ENCODE measurements at places on chromosomes 7 and 10. TPM values are rescaled to one million over a fixed set of nuclear protein-coding genes. Genes with fewer than 3 reads are reported as not detected.

CCDC3 gene
- total RNA-seq: 0.07 TPM

CYP2W1 gene
- total RNA-seq: not detected

IDI1 gene
- 50.0 TPM for total RNA-seq

PTPN12 gene
- total RNA-seq: 18.0 TPM

AKR1C8 gene
- total RNA-seq: 0.23 TPM

FAM25G gene
- total RNA-seq: not detected

LRMDA gene
- total RNA-seq: not detected

NODAL gene
- 0.09 TPM for total RNA-seq

GOT1 gene
- 23.3 TPM for total RNA-seq

STEAP1B gene
- total RNA-seq: 0.18 TPM

CCNY gene
- total RNA-seq: 61.3 TPM

OR13A1 gene
- not detected for total RNA-seq

ZCWPW1 gene
- 1.9 TPM for total RNA-seq

ABCB4 gene
- not detected for total RNA-seq

FAM221A gene
- total RNA-seq: 3.6 TPM

HECW1 gene
- not detected for total RNA-seq

INMT gene
- total RNA-seq: 0.89 TPM

PAPOLB gene
- total RNA-seq: not detected

CHST12 gene
- total RNA-seq: 59.6 TPM

SFRP4 gene
- total RNA-seq: not detected

CRPPA gene
- 1.2 TPM for total RNA-seq

TAS2R41 gene
- total RNA-seq: not detected

DNMBP gene
- total RNA-seq: 1.7 TPM

CALHM3 gene
- not detected for total RNA-seq

TUBAL3 gene
- total RNA-seq: not detected

CNTNAP2 gene
- total RNA-seq: not detected

GNGT1 gene
- total RNA-seq: not detected

VSTM2A gene
- not detected for total RNA-seq

SAMD9L gene
- 96.4 TPM for total RNA-seq

MMP21 gene
- total RNA-seq: 0.09 TPM

EBF3 gene
- total RNA-seq: not detected

LDB3 gene
- total RNA-seq: not detected

GRM3 gene
- total RNA-seq: not detected

C1GALT1 gene
- 50.4 TPM for total RNA-seq

PRF1 gene
- total RNA-seq: 78.3 TPM

ATG9B gene
- total RNA-seq: 9.6 TPM

WNT8B gene
- 0.27 TPM for total RNA-seq

Measured in T-helper 2 cell treated with Interferon-gamma antibody and Interleukin-4, amounts not matched to agents 100 ng/mL and 5 ng/mL, for 36 hours (primary cell).